Activated T-helper 2 cell treated with anti-CD3 and anti-CD28 coated beads, Interferon-gamma antibody, Interleukin-2, Interleukin-4, amounts not matched to agents 10 μg/mL and 5 μg/mL and 100 μg/mL, durations not matched to agents 14 hours and 24 hours and 36 hours (primary cell): ENCODE measurements at places on chromosomes 7 and 10. TPM values are rescaled to one million over a fixed set of nuclear protein-coding genes. Genes with fewer than 3 reads are reported as not detected.
A peak's percentile ranks its signal among the peaks of the same experiment; 100 is the strongest.

DNA sequence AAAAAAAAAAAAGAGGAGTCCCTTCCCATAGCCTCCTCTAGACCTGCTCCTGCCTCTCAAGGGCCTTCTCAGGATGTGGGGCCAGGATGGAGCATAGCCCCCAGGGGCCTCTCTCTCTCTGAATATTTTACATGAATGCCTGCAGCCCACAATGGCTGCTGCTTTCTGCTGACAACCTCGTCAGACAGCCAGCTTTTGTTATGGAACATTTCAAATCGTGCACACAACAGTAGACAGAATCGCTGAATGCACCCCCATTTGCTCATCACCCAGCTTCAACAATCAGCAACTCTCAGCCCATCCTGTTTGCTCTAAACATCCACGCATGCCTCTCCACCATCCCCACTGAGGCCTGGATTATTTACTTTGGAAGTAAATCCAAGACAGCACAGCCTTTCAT lies 5.4 kb downstream of the PLAC9 start:
- DNase-seq: no peak

CALML3 gene
- total RNA-seq: not detected in 2 replicates

- DNase-seq: no peak
Observed at GRCh38 chr10:102815790-102816549, 21.2 kb downstream of the CYP17A1 start.

DNA sequence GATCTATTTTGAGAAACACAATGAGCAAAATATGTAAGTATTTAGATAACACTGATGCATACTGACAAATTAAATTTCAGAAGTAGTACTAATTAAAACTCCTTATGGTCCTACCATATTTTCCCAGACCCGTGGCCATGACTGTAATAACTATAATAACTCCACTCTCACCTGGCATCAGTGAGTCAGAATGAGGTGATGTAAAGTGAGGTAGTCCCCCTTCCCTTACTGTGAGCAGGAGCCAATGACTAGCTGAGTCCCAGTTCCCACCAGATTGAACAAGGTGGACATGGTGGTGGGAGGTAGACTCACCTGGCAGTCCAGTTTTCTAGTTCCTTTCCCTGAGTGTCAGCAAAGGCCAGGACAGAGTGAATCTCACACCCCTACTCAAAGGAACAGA lies 630.5 kb upstream of the IGFBP3 start:
- DNase-seq: no peak

IRF5 gene
- 25.0 and 26.0 TPM in 2 replicates for total RNA-seq

GRCh38 chr7:16880554-16880953 lies 1.2 kb downstream of the AGR3 start:
- DNase-seq: no peak

- no peak for DNase-seq
Observed at GRCh38 chr7:143049362-143049761, 2.8 kb upstream of the OR6V1 start.

DNA sequence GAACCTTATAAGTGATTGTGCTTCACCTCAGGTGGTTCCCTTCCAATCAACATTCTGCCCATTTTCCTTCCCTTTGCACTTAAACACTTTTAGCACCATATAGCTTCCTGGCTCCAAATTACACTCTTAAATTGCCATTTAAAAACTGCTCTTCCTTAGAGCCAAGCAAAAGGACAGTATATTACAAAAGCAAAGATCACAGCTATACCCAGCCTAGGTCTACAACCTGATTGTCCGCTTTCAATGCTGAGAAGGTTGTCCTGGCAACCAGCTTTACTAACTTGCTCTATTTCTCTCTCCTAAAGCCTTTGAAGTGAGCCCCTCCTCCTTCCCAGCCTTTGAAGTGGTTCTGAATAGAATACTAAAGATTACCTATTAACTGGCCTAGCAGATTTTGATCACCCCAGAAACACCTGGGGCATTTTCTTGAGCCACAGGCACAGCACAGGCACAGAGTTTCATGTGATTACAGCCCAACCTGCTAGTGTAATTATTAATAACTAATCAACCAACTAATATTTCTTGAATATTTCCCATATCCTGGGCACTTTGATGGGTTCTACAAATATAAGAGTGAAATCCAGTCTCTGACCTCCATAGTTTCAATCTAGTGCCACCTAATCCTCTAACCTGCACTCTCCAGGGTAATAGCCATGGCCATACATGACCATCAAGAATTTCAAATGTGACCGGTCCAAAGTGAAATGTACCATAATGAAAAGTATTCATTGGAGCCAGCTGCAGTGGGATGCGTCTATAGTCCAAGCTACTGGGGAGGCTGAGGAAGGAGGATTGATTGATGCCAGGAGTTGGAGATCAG lies 63.6 kb upstream of the TRIM24 start:
- DNase-seq: no peak

- DNase-seq: no peak
Observed at GRCh38 chr7:151626422-151627115, 106.9 kb upstream of the RHEB start.

GRCh38 chr7:131501422-131501821 lies 55.0 kb downstream of the PODXL start:
- peak; percentile 52 for DNase-seq

DNA sequence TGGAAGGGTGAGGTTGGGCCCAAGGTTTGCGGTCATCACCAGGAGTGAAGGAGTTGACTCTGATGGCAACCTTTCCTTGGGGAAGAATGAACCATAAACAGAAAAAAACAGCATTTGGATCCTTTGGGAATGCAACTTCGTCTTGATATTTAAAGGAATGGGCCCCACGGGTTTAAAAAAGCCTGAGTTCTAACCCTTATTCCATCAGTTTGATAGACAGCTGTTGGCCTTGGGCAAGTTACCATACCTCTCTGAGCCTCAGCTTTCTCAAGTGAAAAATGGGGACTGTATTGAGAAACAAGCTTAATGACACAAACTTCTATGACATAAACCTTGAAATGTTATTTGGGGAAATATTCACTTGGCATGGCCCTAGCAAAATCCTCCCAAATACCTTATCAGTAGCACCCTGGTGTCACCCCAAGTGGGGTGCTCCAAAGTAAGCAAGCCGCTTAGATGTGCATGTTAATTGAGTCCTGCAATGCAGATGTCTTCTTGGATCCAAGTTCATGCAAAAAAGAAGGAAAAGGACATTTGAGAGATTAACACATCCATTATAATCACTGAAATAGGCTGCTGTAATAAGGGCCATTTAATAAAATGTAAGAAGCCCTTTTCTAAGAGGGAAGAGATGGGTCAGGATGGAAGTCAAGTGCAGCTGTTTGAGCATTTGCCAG lies 13.8 kb downstream of the MXI1 start:
- DNase-seq: no peak

DNA sequence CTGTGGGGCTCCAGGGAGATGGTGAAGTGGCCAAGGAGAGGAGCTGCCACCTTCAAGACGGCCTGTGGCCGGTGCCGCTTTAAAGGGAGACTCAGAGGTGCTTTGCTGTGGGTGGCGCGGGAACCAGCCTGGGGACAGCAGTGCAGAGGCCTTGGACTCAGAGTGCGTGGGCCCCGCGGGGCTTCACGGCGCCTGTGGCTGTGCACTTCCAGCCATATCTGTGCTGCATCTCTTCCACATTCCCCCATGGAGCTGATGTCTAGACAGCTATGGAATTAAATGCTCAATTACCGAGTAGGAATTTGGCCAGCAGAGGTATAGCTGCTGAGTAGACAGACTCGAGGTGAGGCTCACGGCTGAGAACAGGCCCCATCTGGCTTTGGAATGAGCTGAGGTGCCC lies 41.7 kb downstream of the HTRA1 start:
- no peak for DNase-seq

DNA sequence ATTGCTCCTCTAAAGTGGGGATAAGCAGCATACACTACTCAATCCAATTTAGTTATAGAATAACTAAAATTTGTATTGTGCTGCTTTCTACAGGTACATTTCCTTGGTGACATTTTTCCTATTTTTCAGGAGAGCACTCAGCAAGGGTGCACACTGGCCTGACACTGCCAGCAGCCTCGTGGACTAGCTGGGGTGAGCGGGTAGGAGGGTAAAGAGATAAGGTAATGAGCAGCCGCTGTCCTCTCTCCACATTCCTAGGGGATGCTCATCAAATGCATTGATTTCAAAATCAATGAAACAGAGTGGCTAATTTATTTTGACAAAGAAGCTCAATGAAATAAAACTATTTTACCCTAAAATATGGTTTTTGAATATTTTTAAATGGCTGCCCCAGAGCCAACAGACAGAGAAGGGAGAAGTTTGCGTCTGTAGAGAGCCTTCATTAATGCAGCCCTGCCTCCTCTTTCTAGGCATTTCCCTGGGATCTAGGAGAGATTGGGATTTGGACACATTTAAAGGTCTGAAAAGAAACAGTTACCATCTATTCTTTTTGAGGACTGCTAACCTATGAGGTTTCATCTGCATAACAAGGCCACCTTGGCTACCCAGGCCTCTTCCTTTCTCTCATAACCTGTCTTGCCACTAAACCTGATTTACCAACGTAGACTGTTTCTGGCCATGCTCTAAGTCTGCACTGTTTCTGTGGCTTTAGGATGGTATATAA lies 561.0 kb downstream of the IPMK start:
- DNase-seq: no peak

RPEL1 gene
- total RNA-seq: not detected in 2 replicates
